Posterior vena cava (tissue), 2 donors: ENCODE measurements at places on chromosomes 6 and 20. TPM values are rescaled to one million over a fixed set of nuclear protein-coding genes. Genes with fewer than 3 reads are reported as not detected.
A peak's percentile ranks its signal among the peaks of the same experiment; 100 is the strongest.

GRCh38 chr20:53262365-53262764 lies 290.2 kb downstream of the TSHZ2 start:
- no peak for DNase-seq

GRCh38 chr6:39686976-39687375 lies 38.2 kb downstream of the KIF6 start:
- DNase-seq = no peak

GRCh38 chr6:110366256-110366655 lies 8.1 kb upstream of the METTL24 start:
- no peak for DNase-seq

- peak; percentile 31 for DNase-seq
These were observed 43.4 kb upstream of the BLCAP start for GRCh38 chr20:37571033-37571432.

DNA sequence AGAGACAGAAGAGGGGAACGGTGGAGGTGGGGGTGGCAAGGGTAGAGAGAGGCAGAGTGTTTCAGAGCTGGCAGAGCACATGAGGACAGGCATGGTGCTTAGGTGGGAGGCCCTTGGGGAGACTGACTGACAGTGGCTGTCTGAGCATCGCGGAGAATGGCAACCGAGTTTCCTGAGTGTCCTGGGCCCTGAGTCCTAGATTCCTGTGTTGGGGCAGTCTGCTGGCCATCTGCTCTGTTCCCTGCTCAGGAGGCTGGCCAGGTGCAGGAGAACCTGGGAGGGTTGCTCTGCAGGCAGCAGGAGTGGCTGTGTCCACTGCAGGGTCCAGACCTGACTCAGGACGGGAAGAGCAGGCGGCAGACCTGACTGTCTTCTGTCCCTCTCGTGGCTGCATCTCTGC lies 248.9 kb downstream of the LRFN2 start:
- no peak for DNase-seq

Gene HSPA1L
- total RNA-seq = 1.7 TPM

Gene TMEM217
- total RNA-seq = 2.0 TPM
